ENCODE measurements at places on chromosomes 7 and 10.

- DNase-seq: no peak
Observed at GRCh38 chr10:111113961-111114757, 37.3 kb downstream of the ADRA2A start.

DNA sequence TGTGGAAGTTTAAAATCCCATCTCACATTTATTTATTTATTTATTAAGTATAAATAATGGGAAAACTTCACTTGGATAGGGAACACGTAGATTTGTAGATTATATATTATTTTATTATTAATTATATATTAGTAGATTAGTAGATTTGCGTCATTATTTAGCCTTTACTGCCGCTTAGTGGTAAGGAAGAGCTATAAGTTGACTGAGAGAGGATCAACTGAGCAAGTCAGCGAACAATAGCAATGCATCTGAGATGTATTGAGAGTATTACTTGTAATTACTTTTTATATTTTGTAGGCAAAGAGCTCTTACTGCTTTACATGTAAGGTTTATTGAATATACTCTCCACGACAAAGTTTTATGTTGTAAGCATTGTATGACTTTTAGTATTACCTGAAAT is 244.5 kb upstream of the ANKRD30A start:
- no peak for DNase-seq

GRCh38 chr10:78620985-78621799 is 447.6 kb upstream of the ZMIZ1 start:
- no peak for DNase-seq

DNA sequence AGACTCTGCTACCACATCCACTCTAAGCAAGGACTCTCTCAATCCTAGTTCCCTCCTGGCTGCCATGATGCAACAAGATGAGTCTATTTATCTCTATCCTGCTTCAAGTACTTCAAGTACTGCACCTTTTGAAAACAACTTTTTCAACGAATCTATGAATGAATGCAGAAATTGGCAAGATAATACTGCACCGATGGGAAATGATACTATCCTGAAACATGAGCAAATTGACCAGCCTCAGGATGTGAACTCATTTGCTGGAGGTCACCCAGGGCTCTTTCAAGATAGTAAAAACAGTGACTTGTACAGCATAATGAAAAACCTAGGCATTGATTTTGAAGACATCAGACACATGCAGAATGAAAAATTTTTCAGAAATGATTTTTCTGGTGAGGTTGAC is 40.7 kb downstream of the AHR start:
- no peak for DNase-seq

DNA sequence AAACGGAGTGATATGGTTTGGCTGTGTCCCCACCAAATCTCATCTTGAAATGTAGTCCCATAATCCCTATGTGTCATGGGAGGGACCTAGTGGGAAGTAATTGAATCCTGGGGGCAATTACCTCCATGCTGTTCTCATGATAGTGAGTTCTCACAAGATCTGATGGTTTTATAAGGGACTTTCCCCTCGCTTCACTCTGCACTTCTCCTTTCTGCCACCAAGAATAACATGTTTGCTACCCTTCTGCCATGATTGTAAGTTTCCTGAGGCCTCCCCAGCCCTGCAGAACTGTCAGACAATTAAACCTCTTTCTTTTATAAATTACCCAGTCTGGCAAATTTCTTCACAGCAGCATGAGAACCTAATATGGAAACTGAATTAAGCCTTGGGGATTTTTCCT is 19.1 kb downstream of the FAM3C start:
- no peak for DNase-seq

GRCh38 chr10:116254422-116255155 is 18.4 kb downstream of the GFRA1 start:
- no peak for DNase-seq

GRCh38 chr10:26938578-26938977 is 77.8 kb upstream of the ABI1 start:
- DNase-seq: no peak

DNA sequence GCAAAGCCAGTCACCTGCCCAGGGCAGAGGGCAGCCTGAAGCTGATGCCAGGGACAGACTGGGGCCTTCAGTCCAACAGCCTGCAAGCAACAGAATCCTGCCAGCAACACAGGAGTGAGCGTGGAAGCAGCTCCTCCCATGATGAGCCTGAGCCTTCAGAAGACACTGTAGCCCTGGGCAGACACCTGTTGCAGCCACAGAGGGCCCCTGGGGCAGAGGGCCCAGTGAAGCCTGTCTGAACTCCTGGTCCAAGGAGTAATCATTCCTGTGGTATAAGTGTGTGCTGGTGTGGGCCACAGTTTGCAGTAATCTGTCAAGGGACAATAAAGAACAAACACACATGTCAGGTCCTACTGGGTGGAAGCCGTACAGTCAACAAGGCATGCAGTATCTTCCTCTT is 2.9 kb upstream of the PFKP start:
- DNase-seq: no peak

GRCh38 chr7:37833107-37833817 is 15.1 kb upstream of the NME8 start:
- no peak for DNase-seq

DNA sequence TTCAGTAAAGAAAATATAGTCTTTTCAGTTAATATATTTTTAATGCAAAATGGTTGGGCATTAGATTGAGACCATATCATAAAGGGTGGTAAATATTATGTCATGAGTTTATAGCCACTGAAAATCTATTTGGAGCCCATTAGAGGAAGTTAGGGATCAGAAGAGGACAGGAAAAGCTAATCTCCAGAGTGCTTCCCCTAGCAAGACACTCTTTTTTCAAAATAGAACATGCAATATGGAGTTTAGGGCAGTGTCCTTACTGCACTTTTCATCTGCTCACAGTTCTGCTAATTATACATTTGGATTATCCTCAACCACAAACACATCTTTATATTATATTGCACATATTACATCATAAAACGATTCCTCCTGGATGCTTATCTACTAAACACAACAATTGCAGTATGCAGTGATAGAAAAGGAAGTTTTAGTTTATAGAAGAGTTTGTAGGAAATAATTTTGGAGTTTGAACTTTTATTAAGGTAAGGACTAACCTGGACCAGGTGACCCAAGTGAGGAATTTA is 159.8 kb downstream of the PHF14 start:
- DNase-seq: no peak

- DNase-seq: no peak
Observed at GRCh38 chr10:78212786-78213175, 179.1 kb downstream of the RPS24 start.

GRCh38 chr10:45408421-45409319 is 34.7 kb downstream of the ALOX5 start:
- no peak for DNase-seq

DNA sequence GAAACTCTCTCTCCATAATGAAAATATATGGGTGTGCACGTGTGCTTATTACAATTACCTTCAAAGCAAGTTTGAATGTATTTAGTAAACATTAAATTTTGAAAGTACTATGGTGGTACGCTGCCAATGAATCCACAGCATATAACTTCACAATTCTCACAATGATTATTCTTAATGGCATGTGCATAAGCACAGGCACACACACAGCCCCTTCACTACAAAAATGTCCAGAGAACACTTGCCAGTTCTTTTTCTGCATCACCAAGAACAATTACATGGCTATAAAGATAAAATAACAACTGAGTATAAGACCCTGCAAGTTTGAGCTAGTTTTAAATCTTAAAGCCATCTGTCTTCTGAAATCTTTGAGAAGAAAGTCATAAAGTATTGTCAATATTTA is 22.2 kb downstream of the SGCE start:
- DNase-seq: no peak

DNA sequence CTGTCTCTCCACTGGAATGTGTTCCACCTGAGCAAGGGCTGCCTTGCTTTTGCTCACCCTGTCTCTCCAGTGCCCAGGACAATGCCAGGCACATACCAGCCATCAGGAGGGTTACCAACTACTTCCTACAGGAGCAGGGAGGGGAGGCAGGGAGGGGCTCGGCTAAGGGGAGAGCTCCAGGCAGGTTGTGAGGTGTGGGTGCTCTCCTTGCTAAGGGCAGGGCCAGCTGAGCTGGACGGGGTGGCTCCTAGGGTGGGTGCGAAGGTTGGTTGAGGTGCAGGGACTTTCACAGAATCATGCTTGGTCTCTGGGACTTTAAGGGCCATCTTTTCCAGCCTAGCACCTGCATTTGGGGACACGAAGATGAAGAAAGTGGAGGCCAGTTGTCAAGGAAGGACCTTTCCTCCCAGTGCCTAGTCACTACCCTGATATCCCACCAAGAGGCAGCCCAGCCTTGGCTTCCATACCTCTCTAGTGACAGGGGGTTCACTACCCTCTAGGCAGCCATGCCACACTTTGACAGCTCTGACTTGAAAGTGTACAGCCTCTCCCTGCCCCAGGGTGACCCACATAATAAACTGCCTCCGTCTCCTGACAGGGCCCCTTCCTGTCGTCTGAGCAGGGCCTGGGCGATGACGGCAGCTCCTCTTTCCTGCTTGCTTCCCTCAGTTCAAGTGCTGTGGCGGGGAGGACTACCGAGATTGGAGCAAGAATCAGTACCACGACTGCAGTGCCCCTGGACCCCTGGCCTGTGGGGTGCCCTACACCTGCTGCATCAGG is 46.5 kb downstream of the TSPAN15 start:
- DNase-seq: no peak

GRCh38 chr10:119177708-119178371 is 772 bp downstream of the PRDX3 start:
- DNase-seq: no peak

- no peak for DNase-seq
Observed at GRCh38 chr7:134891696-134892678, 94.3 kb upstream of the AGBL3 start.

DNA sequence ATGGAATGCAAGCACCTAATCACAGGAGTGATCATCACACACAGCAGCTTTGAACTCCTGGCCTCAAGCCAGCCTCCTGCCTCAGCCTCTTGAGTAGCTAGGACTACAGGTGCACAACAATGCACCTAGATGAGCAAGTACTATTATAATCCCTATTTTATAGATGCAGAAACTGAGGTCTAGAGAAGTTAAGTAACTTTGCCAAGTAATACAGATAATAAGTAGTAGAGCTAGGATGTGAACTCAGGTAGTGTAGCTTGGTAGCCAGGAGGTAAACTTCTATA is 33.7 kb downstream of the DNAJC12 start:
- no peak for DNase-seq

DNA sequence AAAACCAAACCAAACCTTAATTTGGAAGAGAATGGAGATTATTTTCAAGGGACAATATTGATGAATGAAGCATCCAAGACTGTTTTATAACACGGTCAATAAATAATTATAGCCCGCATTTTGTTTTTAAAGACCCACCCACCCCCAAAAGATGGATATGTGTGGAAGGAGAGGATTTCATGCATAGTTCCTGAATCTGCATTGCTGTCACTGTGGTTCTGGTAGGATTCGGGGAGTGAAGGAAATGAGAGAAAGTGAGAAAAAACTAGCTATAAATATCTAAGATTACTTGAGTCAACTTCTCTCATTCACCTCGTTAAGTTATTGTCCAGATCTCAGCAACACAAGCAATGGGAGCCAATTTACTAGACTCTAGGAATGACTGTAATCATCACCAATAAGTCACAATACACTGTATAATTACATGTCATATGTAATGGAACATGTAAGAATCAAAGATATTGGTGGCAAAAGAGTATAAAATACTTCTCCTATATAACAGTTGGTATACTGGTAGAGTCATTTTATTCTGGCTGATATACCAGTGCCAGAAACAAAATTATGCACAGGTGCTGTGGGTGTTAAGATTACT is 30.2 kb downstream of the NAMPT start:
- no peak for DNase-seq

DNA sequence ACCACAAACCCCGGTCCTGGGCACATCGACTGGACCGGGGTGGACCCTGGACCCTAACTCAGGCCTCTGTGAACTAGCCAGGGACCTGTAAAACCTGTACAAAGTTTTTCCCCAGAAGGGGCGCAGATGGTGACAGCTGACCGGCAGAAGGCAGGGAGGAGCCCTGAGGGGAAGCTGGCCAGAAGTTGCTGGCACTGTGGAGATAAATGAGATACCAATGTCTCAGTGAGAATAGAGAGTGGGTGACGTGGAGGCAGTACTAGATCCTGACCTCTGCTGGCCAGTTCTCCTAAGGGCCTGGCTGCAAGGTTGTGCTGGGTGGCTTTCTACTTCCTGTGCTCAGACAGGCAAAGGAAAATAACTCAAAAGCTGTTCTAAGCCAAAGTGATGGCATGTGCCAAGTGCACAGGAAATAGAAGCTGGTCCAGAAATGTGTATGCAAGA is 10.6 kb upstream of the TSPAN14 start:
- DNase-seq: no peak

DNA sequence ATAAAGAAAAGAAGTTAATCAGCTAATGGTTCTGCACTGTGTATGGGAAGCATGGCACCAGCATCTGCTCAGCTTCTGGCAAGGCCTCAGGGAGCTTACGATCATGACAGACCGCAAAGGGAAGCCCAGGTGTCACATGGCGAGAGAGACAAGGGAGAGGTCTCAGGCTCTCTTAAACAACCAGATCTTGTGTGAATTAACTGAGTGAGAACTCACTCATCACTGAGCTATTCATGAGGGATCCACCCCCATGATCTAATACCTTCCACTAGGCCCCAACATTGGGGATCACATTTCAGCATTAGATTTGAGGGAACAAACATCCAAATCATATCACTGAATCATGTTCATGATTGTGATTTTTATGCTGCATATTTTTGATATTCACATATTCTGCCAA is 5.8 kb downstream of the USP54 start:
- DNase-seq: no peak

- DNase-seq: no peak
Observed at GRCh38 chr7:131021460-131021859, 287.5 kb upstream of the KLF14 start.

DNA sequence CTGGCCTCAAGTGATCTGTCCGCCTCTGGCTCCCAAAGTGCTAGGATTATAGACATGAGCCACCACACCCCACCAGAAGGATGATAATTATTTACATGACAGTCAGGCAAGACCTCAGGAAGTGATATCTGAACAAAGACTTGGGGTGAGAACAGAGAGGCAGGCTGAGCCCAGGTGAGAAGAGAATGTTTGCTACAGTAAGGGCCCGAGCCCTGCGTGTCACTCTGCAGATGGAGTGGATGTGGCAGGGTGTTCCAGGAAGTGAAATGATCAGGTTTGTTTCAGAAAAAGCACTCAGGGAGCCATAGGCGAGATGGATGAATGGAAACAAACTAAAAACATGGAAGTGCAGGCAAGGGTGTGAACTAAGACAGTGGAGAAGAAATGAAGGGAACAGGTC is 22.2 kb downstream of the SFMBT2 start:
- no peak for DNase-seq

- no peak for DNase-seq
Observed at GRCh38 chr10:125661941-125662515, 20.9 kb downstream of the TEX36 start.

DNA sequence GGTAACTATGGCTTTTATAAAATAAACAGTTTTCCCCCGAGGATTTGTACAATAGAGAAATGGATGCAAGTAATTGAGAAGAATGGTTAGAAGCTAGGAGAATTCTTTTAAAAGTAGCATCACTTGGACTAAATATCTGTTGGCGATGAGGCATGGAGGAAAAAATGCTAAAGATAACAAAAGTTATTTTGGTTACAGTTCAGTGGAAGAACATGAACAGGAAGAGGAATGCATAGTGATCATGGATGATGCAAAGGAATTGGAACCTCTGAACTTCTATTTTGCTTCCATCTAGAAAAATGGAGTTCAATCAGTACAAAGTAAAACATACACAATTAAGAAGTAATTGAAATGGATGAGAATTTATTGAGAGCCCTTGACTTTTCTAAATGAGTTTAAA is 32.9 kb downstream of the ENTPD1 start:
- DNase-seq: no peak

GRCh38 chr10:127903789-127904188 is 3.1 kb upstream of the PTPRE start:
- DNase-seq: no peak
